ENCODE measurements at places on chromosomes 12 and 14.

DNA sequence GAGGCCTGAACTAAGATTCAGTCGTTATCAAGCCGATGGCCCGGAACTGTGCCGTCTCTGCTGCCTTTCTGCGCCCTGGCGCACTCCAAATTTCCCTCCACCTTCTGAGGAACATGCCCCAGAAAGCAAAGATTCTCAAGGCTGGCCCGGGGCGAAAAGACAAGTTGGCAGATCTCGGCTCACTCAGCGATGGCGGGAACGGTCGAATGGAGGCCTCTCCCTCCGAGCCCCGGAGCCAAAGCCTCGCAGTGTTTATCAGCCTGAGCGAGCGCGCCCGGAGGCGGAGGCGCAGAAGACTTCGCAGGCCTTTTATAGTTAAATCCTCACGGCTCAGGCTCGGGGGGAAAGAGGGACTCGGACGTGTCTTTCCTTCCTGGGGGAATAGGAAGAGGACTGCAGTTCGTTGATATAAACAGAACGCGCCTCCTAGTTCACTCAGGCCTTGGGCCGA, 5.6 kb downstream of the TBX5 start:
- DNase-seq: no peak

DNA sequence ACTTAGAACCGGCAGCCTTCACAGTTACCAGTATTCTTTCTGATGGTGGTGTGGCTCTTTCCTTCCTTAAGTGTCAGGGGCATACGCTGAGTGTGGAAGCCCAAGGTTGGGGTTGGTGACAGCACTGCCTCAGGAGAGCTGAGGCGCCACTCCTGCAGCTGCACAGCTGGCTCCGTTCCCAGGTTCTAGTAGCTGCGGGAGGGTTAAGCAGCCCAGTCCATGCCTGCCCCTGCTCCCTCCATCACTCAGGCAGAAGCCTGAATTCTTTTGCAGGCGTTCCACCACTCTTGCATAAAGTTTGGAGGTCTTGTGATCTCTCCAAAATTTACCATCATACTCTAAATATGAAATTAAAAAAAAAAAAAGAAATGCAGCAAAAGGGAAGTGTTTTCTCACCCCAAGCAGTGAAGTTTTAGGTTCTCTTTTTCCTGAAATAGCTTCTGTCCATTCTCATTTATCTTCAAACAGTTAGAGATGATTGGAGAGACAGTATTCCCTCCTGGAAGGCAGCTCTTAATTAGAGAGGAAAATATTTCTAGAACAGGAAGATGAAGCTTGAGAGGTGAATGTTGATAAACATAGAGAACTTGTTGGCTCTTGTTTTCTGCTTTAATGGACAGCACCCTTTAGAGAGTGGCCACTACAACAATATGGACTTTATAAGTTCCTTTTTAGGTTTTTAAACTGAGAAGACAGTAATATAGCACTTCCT, 136.1 kb downstream of the FGD4 start:
- DNase-seq: no peak

- DNase-seq: no peak
These were observed 172.2 kb upstream of the GZMB start for GRCh38 chr14:24806061-24806678.

DNA sequence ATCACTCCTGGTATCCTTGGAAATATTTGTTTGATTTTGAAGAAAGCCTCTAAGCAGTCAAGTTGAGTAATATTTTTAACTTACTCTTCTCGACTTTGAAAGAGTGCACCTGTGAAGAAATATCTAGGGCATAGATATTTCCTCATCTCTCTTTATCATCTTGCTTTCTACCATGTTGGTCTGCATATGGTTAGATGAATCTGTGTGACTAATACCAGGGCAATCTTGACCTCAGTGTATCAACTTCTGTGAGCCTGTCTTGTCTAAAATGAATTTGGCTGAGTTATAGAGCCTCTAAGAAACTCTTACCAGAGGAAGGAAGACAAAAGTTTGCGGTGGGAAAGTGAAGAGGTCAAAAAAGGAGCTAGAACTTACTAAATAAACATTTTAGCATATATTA, 68.4 kb downstream of the SYT1 start:
- no peak for DNase-seq

DNA sequence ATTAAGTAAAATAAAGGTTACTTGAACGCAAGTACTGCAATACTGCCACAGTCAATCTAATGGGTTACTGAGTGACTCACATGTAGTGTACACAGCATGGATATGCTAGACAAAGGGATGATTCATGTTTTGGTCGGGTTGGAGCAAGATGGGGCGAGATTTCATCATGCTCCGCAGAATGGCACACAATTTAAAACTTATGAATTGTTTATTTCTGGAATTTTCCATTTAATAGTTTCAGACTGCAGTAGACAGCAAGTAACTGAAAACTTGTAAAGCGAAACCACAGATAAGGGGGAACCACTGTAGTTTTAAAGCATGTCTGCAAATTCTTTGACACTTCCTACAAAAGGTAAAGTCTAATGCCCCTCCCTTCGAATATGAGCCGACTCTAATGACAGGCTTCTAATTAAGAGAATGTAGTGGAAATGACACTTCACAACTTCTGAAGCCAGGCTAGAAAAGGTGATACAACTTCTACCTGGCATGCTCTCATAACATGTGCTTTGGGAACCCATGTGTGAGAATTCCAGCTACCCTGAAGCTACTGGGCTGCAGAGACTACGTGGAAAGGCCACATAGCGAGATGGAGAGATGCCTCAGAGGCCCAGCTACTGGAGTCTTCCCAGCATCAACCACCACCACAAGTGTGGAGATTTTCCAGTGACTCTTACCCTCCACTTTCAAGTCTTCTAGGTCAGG, 13.9 kb upstream of the TCP11L2 start:
- peak; percentile 35 for DNase-seq

DNA sequence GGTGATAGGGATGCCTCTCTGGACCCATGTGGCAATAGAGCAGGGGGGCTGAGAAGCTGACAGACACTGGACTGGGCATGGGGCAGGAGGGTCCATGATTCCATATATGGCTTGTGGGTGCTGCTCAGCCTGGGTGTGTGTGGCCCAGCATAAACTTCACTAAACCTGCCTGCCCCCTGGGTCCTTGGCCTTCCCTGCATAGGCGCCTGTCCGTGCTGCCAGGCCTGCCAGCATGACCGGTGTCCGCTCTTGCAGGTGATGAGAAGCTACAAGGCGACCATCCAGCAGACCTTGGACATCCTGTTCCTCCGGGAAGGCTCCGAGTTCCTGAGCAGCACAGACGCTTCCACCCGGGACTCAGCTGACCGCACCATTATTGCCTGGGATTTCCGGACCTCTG, 61.6 kb downstream of the BEGAIN start:
- DNase-seq: no peak

- no peak for DNase-seq
These were observed 196.1 kb upstream of the LHX5 start for GRCh38 chr12:113667676-113668356.

DNA sequence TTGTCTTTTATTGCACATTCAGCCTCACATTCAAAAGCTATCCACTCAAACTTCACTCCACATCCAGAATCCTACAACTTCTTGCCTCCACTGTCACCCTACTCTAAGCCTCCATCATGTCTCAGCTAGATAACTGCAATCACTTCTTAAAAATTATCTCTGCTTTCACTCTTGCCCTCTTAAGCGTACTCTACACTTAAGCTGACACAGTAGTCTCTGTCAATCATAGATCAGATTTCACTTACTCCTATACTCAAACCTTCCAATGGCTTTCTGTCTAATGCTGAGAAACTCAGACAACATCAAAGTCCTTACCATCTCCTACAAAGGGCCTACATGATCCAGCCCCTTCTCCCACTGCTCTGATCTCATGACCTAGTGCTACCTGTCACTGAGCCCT, 304.1 kb downstream of the ITPR2 start:
- no peak for DNase-seq

GRCh38 chr14:69708049-69708448, 58.9 kb upstream of the SRSF5 start:
- no peak for DNase-seq

DNA sequence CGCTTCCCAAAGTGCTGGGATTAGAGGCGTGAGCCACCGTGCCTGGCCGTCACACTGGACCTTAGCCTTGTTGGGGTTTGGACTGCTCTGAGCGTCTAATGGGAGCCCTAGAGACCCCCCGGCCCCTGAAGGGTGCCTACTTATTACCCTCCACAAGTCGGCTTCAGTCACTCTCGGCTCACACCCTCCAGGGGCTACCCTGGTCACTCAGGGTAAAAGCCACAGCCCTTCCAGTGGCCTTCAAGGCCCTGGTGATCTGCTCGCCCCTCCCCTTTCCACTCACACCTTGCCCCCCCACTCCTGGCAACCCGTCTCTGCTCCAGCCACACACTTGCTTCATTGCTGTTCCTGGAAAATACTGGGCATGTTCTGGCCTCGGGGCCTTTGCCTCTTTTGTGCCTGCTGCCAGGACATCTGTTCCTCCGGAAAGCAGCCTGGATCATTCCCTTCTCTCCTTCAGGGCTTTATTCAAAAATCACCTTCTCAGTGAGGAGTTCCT, 3.6 kb upstream of the MORN3 start:
- no peak for DNase-seq

- DNase-seq: no peak
These were observed 263.9 kb upstream of the RTL1 start for GRCh38 chr14:101167428-101167827.

DNA sequence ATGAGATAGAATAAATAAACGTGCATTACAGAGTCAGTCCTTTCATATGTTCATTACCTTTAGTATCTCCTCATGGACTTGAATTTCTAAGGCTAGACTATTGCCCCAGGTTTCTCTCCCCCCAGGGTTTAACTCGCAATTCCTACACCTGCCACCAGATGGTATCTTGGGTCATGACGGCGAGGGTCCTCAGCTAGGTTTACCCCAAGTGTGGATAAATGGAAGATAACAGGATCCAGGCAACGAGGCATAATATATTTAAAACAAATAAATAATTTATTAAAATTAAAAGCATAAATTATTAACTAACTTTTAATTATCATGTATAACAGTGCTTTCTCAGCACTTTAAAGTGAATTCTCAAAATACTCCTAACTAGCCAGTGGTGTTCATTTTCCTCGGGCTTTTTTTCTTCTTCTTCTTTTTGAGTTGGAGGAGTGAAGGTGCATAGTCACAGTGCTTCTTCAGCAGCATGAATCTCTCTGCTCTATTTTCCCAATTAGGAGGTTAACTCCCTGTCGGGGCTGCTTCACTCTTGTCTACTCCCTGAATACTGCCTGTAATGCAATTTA, 243.5 kb upstream of the CAND1 start:
- no peak for DNase-seq

- no peak for DNase-seq
These were observed 13.3 kb upstream of the TCL1A start for GRCh38 chr14:95727056-95727700.

DNA sequence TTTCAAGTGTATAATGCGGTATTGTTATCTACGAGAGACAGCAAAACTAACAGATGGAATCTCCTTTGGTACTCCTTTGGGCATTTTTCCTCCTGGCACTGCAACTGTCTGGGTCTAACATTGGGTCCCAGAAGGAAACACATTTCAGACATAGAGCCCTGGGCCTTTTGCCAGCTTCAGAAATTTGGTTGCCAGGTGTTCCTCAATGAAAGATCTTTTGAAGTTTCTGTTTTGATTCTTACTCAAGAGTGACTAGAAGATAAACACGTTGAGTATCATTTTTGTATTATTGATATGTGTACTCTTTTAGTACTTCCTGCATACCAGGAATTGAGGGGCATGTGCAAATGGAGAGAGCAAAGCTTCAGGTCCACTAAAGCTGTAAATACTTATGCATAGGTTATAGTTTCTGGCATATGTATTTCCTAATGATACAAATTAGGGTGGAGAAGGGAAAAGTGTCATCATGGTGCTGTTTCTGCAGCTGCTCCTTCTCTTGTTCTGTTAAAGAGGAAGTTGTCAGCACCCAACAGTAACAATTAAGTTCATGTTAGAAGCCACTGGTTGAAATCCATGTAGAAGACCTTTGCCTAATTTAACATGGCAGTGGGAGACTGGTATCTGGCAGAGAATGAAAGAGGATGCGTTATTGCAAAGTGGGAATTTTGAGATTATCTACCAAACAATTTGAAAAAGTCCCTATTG, 53.5 kb downstream of the SLC38A6 start:
- peak; percentile 10 for DNase-seq
